ENCODE measurements at places on chromosomes 1 and 21.

GRCh38 chr1:179128520-179128919 is 46.6 kb downstream of the TOR3A start:
- DNase-seq, result no peak

DNA sequence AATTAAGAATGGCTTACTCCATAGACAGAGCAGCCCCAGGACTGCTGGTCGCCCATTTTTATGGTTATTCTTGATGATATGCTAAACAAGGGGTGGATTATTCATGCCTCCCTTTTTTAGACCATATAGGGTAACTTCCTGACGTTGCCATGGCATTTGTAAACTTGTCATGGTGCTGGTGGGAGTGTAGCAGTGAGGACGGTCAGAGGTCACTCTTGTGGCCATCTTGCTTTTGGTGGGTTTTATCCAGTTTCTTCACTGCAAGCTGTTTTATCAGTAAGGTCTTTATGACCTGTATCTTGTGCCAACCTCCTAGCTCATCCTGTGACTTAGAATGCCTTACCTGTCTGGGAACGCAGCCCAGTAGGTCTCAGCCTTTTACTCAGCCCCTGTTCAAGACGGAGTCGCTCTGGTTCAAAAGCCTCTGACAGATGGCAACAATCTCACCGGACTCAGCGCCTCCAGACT is 5.2 kb upstream of the AGPAT3 start:
- DNase-seq, result no peak

DNA sequence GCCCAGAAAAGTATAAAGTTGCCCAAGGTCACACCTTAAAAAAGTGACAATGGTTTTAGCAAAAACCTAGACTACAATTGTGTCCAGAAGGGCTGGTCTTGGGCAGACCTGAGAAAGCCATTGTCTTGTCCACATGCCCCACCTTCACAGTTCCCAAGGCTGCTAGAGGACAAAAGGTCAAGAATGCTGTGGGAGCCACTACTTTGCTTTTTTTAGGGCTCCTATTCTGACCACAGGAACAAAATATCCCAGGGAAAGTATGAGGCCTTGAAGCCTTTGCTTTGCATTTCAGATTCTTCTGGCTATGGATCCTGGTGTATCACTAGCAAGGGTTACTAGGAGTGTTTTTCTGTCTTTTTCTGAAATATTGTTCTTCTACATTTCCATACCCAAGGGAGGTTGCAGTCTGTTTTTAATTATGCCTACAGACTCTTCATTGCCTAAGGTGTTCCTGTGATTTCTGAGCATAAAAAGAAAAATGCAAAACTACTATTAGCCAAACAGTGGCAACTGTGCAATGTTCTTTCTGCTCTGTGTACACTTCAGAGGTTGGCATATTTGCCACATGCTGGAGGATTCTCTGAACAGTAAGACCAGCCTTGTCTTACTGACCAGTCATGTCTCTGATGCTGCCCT is 10.7 kb downstream of the C1orf162 start:
- DNase-seq, result no peak

DNA sequence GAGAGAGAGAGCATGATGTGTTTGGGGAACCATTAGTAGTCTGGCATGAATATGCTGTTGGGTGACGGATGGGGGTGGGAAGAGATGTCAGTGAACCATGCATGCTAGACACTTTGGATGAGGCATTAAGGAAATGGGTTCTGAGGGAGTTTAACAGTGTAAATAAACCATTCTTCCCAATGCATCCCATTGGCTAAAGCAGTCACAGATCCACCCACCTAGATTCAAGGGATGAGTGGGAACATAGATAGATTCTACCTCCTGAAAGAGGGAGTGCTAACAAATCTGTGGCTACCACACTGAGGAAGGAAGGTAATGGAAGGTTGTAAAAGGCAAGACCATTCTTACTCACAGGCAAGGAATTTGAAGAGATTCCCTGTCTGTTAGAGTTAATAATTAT is 129.8 kb upstream of the CACNA1E start:
- DNase-seq, result no peak

DNA sequence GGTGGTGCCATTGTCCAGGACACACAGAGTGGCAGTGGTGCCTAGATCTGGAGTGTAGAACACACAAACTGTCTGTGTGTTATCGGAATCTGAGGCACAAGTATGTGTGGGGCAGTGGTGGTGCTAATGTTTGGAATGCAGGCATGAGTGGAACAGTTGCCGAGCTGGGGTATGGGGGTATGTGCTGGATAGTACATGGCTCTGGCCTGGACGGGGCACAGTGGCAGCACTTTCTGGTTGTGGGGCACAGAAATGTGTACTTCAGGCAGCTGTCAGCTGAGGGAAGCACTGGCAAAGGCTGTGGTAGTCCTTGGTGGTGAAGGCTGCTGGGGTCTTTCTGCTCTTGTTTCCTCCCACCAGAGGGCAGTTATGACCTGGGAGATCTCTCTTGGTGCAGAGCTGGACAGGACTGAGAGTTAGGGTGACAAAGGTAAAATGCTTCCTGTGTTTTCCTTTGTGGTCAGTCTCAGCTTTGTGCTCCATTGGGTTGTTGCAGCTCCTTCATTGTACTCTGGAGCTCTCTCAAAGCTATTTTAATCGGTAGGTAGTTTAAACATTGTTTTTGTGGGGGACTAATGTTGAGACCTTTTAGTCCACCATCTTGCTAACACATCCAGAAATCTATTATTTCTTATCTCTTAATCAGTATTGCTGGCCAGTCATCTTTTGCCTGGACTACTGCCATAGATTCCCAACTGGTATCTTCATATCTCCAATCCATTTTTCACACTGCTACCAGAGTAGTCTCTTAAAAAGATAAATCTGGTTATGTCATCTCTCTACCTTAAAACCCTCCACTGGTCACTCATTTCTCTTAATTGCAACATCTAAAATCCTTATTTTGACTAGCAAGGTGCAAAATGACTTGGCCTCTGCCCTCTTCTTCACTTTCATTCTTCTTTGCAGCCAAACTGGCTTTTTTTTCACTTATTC is 83.9 kb upstream of the NBPF4 start:
- no peak for DNase-seq

DNA sequence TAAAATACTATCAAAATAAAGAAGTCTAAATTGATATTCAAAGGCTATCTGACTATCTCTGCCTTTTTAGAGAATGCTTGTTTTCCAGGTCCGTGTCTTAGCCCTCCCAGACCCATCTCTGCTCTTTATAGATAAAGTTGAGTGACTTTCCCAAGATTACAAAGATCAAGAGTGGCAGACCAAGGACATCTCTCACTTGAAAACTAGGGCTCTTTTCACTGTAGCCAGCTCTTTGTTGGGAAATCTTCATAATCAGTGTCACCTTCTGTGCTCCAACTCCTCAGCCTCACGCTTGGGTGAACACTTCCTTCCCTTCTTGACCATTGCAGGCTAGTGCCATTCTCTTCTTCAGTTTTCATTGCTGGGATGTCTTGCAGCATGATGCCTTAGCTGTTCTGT is 211.1 kb downstream of the PBX1 start:
- DNase-seq, result no peak

GRCh38 chr1:37171691-37172090 is 137.4 kb upstream of the GRIK3 start:
- DNase-seq, result no peak
